CD4-positive, alpha-beta T cell treated with Interferon alpha-2 for 1 hour (primary cell): ENCODE measurements at places on chromosomes 12 and 14.

DNA sequence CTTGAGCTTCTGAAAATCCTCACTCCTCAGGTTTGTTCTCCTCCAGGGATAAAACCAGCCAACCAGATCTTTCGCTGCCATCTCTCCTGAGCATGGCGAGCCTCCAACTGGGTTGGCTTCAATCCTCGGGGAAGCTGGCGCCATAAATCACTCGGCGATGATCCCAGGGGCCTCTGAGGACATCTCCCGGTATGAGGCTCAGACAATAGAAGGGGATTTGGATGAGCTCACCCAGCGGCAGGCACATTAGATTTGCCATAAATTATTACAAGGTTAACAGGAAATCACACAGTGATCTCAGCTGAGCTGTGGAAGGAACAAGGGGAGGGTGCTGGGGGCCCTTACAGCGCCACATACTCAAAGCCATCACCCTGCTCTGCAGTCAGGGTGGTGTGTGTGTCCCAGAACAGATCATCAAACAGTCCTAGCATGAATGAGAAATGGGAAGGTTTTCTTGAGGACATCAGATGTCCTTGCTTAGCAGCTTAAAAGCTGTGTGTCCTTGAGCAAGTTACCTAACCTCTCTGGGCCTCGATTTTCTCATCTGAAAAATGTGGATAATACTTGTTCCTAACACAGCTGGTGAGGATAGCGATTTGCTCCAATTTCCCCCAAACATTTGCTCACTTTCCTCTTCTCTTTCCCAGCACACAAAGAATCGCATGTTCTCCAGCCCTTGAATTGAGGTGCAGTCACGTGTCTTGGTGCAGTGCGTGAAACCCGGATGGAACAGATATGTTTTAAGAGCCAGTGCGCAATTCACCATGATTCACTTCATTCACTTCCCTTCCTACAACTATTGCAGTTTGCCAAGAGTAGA is 142.8 kb downstream of the SCARB1 start:
- no peak for DNase-seq

DNA sequence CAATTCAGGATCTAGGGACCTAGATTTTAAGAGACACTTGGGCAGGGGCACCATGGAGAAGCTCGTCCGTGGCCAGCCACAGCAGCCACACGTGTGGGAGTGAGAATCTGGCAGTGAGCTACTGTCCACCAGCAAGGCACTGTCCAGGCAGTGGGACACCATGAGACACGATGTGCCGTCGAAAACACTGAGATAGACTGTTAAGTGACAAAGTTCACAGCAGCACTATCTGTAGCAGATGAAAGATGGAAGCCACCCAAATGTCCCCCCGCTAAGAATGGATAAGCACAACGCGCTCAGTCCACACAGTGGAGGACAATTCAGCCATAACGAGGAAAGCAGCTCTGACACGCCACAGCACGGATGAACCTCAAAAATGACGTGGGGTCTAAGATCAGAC is 19.7 kb downstream of the RILPL1 start:
- DNase-seq: no peak

DNA sequence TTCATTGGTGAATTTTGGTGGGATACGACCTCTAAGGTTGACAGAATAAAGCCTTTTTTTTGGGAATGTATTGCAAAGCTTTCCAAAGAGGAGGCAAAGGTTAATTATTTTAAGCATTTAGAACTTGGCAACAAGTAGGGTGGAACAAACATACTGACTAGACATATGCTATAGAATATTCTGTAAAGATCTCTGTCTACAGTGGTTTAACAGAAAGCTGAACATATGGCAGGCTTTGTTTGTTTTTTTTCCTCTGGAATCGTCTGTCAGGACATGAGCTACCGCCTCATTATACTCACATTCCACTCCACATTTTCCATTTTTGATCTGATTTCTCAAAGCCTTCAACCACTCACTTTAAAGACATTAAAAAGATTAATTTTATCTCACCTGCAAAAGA is 153.4 kb upstream of the PELI2 start:
- no peak for DNase-seq

- DNase-seq: no peak
Observed at GRCh38 chr12:122099280-122099749, 20.8 kb downstream of the MLXIP start.

DNA sequence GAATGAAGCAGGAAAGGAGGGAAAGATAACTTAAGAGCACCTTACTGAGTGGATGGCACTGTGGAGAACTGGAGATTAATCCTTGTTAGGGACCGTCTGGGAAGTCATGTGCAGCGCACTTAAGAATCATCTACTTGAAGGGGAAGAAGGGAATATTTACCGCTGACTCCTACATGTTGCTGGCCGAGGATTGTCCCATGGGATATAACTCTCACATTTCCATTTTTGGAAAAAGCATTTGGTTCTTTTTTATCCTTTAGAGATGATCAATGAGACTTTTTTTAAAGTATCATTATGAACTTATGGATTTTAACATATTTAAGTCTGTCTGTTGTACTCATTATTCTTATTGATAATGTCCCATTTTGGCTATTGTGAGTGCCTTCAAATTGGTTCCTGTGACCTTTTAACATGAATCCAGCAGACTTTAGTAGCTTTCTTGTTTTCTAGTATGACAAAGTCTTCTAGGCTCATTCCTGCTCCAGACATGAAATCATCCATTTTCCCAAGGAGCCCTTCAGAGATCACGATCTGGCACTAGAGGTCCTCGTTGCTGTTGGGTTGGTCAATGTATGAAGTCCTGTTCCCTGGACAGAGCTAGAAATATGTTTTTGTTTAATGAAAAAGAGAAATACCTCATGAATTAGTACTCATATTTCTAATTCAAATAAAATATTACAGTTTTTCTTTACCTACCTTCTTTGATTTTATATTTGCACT is 20.2 kb upstream of the FAM234B start:
- DNase-seq: no peak
